ENCODE measurements at places on chromosomes 3 and 15.

DNA sequence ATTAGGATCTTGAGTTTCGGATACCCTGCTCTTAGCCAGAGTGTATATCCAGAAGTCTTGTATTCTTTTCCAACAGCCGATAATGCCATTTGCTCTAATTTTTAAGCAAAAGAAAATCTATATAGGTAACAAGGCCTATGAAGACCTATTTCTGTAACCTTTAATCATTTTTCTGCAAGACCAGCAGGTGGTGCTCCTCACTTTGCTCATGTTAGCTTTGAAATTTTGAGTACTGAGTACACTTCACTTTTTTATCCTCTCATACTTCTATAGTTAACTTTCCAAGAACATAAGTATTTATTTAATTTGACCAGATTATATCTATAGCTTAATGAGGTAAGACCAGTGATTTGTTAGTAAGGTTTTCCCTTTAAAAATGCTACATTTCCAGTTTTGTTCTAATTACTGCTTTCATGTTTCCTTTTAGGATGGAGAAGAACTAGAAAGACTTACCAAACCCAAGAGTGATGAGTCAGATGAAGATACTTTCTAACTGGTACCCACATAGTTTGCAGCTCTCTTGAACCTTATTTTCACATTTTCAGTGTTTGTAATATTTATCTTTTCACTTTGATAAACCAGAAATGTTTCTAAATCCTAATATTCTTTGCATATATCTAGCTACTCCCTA lies 20.5 kb downstream of the SLC35A5 start:
- peak; percentile 12 for DNase-seq

DNA sequence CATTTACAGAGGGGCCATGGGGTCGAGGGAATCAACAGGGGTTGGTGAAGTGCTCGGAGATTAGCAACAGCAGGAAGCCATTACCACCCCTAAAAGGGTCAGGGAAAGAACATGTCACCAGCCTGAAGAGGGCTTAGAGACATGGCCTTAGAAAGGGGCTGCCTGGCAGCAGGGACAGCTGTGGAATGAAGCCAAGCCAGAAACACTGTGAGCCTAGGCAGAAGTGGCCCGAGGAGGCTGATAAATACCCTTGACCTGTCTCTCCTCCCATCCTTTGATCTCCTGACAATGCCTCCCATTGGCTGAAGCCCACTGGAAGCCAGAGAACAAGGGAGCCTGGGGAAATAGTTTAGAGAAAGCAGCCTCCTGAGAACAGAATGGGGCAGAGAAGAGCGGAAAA lies 31.4 kb downstream of the GPD1L start:
- no peak for DNase-seq

DNA sequence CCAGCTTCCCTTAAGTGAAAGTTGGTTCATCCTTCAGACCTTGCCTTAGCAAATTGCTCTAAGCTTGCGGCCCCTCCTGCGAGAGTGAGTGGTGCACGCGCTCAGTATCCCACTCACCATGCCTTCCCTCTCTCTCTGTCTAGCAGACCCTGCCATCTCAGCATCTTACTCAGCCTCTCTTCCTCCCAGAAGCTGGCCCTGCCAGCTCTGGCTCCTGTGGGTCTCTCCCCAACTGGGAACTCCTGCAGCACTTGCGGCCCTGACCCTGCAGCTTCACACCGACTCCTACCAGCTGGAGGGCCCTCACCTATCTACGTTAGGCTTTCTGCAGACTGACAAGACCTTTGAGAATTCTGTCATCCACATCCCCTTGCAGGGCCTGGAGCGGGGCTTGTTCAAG lies 286.1 kb upstream of the TLE3 start:
- no peak for DNase-seq

- DNase-seq, result no peak
These were observed 30.1 kb downstream of the SUCNR1 start for GRCh38 chr3:151903501-151903991.

- no peak for DNase-seq
These were observed 107.3 kb upstream of the PRR20G start for GRCh38 chr3:127394984-127395662.

DNA sequence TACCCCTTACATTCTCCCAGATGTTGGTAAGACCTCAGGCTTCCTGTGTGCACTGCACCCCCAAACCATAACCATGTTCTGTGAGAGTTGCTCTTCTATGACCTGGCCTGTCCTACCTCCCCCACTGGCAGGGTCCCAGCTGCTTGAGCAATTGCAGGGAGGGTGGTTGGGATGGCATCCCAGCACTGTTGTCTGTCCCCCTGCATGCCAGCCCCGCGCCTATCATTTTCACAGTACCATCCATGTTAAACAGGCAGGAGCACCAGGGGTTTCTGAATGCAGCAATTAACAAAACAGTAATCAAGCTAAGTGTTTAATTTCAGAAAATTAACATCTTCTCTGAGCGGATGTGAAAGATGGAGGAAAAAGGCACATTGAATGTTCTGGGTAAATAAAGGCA lies 345.5 kb downstream of the EPHB1 start:
- DNase-seq, result no peak

GRCh38 chr3:111314181-111314873 lies 227.7 kb upstream of the CD96 start:
- DNase-seq, result no peak

DNA sequence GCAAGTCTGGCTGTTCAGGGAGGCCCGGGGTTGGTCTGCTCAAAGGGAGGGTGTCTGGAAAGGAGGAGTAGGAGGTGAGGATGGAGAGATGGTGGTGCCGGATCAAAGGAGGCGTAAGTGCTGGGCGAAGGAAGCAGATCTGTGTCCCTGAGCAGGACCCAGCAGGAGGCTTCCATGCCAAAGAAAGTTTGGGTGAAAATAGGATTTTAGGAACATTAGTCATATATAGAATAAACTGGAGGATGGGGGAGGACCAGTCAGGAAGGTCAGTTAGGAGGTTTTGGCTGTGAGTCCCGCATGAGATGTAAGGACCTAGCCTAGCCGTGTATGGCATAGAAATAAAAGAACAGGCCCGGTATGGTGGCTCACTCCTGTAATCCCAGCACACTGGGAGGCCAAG lies 28.6 kb upstream of the VPS8 start:
- DNase-seq, result no peak

GRCh38 chr3:39401983-39402382 lies 4.5 kb upstream of the RPSA start:
- DNase-seq, result no peak

DNA sequence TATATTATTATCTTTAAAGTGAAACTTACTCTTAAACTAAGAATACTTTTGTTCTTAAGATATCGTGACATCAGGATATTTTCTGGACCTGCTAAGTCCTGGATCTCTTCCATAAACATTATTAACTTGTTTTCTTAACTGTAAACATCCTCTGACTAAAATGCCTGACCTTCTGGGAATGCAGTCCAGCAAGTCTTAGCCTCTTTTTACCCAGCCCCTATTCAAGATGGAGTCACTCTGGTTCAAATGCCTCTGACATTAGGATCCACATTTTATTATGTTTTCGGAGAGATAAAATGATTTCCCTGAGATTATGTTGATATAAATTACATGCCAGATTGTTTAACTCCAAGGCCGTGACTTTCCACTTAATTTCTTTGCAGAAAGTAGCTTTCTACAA lies 37.6 kb downstream of the OSTN start:
- DNase-seq, result no peak

DNA sequence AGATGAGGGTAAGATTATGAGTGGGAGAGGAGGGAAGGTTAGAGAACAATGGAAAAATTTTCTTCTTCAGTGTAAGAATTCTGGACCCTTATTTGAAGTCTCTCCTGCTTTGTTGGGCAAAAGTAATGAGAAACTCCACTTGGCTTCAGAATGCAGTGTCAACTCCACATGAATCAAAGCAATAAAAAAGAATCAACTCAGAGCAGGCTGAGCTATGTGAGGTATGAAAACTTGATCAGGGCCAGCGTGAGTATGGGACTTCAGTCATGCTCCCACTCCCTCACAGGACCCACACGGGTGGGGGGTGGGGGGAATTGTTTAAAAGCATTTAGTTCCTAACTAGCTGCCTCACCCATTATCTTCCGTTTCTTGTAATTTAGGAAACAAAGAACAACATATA lies 502.2 kb downstream of the PDCD6IP start:
- DNase-seq, result no peak

DNA sequence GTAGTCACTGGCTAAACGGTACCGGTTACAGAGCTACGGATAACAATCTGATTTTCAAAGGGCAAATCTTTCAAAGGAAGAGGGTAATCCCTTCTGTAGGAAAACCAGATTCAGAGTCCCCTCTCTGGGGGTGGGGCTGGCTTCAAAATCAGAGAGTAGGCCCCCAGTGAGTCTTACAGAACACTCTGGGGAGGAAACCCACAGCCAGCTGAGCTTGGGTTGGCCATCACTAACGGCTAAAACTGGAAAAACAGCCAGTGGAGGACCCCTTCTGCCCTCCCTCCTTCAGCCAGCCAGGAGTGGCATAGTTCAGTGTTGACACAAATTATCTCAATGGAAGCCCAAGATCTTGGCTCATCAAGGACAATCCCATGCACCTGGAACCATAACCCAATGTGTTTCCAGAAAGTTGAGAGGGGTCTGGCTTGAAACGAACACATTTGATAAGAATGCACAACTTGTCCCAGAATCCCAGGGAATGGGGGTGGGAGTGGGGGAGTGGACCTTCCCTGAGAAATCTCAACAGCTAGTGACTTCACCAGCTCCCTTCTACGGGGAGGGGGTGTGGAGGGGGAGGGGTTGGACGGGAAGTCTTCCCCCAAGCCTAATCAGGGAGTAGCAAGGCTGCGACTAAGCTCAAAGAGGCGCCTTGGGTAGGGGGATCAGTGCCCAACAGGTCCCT lies 1.0 kb downstream of the RASL12 start:
- DNase-seq, result no peak
